Stimulated activated CD4-positive, alpha-beta T cell treated with anti-CD3 and anti-CD28 coated beads, Interleukin-15, amount 100 ng/mL, for 24 hours (primary cell): ENCODE measurements at places on chromosomes 16 and 17.

GRCh38 chr16:3029491-3030221, 5.8 kb downstream of the THOC6 start:
- DNase-seq = peak; percentile 73

DNA sequence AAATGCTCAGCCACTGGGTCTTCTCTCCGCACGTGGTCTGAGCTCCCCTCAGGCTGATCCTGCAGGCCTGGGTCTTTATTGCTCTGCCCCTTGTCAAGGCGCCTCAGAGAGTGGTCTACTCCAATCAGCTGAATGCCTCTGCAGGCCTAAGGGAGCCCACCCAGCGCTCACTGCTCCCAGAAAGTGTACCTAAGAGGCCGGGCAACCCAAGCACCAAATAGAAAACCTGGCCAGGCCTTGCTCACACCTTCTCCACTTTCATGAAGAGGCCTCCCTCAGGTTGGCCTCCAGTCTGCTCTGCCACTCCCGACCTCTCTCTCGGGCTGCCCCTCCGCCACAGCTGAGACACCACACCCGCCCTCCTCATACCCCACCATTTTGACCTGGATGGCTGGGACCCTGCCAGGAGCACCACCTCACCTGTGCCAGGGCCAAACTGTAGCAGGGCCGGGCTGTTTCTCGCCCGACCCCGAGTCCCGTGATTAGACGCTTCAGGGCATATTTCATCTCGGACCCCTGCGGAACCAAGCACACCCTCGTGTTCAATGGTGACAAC, 665 bp downstream of the MYBBP1A start:
- peak; percentile 37 for DNase-seq

DNA sequence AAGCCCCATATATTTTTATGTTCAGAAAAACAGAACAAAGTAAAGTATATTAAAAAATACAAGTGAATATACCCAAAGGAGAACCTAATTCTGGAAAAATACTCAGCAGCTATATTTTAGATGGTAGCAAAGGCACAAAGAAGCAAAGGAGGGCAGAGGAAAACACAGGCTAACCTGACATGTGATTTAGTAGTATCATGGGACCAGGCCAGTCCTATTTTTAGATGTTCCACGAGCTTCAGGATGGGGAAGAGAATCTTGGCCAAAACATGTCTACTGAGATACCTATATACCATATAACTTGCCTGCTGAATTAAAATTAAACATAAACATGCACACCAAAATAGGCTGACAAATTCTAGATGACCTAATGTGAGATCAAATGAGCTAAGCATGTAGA, 32.9 kb downstream of the SMYD4 start:
- no peak for DNase-seq

GRCh38 chr17:3622977-3623594, 13.0 kb downstream of the SHPK start:
- no peak for DNase-seq

DNA sequence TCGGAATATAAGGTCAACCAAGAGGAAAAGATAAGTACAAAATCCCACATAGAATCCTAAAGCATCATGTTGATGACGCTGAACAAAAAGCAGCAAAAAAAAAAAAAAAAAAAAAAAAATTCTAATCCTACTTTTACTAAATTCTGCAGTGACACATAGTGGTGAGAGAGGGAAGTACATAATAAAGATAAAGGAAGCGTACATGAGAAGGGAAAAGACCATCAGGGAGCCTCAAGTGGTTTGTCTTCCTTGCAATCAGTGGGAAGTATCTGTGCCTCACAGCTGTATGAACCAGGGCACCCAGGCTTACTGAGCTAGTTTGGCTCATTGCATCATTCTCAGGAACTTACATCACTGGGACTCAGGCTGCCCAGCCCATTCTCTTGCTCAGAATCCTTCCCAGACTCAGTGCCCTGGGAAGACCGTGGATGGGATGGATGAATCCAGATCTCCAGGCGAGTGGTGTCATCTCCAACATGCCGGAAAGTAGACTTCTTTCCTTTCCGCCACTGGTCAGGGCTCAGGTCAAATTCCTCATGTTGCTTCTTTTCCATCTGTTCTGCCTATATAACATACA, 21.2 kb downstream of the SMG6 start:
- DNase-seq = no peak
